ENCODE measurements at places on chromosomes 5 and 9. TPM values are rescaled to one million over a fixed set of nuclear protein-coding genes. Genes with fewer than 3 reads are reported as not detected.

Gene COQ4
- 59.3 TPM for total RNA-seq

Gene PCDHGA5
- total RNA-seq, result 0.16 TPM

Gene PCDHB8
- total RNA-seq, result 0.28 TPM

Gene RGS3
- total RNA-seq, result 18.1 TPM

Gene HINT2
- total RNA-seq, result 112 TPM

Gene TMEM232
- total RNA-seq, result 0.10 TPM

Gene IFNA13
- not detected for total RNA-seq

Gene FCN1
- not detected for total RNA-seq

Gene FGD3
- 0.16 TPM for total RNA-seq

Gene NR6A1
- 1.4 TPM for total RNA-seq

Gene CRB2
- 0.13 TPM for total RNA-seq

Gene IFNB1
- not detected for total RNA-seq

Gene C5
- 11.3 TPM for total RNA-seq
